ENCODE measurements at places on chromosomes 16 and 17.

DNA sequence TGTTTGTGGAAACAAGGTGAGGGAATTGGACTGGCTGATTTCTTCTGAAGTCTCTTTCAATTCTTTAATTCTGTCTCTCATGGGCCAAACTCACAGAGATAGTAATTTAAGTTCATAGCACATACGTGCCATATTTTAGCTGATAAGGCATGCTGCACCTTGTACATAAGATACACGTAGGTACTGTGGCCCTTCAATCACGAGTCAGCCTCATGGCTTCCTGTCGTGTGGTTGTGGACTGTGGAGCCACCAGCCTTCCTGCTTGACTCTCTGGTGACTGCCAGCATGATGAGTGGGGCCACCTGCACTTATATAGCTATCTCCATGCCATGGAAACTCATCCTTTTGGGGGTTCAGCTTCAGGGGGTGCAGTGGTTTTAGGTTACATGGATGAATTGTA, 25.1 kb downstream of the KSR1 start:
- DNase-seq, result no peak

DNA sequence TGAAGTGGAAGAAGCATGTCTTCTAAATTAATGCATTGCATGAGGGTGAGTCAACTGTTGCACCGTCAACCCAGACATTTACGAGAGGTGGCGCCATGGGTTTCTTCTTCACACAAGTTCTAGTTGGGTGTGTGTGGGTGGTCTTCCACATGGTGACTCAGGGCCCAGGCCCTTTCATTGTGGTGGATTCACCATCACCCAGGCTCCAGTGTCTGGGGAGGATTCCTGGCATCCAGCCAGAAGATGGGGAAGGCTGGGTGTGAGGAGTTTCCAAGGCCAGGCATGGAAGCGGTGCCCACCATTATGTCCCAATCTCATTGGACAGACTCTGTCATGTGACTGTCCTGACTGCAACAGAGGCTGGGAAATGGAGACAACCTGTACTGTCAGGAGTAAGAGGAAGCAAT, 21.4 kb upstream of the JPH3 start:
- DNase-seq, result no peak

GRCh38 chr17:49880291-49881053, 32.6 kb upstream of the TAC4 start:
- peak; percentile 18 for DNase-seq

DNA sequence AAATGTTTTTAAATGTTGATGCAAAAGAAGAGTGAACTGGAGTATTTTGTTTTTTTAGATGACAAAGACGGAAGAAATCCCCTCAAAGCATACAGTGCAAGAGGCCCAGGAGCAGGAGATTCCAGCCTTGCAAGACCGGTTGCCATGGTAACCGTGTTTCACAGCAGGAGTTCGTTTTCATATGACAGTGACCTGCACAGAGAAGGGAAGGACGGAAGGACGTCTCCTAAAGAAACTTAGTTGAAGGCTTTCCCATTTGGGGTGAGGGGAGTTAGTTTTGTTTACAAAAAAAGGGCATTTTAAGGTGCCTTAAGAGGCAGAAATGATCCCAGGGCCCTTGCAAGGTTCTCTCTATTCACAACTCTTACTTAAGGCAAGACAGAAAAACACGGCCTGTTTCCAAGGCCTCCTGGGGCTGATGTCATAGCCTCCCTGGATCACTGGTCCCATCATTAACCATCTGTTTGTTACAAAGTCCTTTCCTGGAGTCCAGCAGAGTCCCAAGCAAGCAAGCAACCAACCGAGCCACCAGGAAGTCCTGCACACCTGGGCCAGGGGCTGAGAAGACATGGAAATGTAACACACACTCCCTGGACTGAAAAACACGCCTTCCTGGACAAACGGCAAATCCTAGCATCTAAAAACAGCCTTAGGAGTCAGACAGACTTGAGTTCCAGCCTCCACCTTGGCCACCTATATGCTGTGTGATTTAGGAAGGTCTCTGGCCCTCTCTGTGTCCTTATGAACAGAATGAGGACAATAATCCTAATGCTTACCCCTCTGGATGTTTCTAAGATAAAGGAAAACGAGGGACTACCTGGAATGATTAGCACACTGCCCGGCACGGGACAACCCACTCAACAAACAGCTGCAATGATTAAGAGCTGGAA, 30.3 kb upstream of the RPH3AL start:
- no peak for DNase-seq

DNA sequence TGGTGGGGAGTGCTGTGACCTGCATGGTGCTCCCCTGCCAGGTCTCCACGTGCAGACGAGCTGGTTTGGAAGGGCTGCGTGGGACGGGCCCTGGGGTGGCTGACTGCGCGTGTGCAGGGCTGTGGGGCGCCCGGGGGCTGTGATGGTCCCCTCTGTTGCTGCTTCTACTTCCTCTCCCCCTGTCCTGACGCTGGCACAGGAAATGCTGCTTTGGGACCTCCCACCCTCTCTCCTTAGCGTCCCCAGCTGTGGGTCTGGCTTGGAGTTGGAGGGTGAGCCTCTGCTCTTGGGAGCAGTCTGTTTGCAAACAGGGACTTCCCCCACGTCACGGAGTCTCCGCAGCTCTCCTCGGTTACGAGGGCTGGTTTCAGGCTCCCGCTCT, 35.2 kb downstream of the TSC2 start:
- DNase-seq, result no peak

GRCh38 chr16:8675183-8676159, 1.1 kb downstream of the ABAT start:
- DNase-seq, result no peak

DNA sequence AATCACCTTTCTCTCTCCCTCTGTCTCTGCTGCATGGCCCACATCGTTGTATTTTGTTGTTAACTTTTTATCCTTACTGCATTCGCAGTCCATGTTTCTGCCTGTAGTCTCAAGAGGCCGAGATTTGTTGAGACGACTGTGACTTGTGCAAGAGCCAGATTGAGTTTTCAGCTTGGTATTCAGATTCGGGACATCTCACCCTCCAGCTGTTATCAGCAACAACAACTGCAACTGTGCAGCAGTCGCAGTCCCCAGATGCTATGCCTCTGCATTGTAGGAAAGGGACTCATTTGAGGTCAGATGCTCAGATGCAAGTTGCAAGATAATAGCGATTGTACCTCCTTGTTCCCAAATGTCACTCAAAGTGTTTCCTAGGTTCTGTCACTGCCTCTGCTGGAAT, 209.0 kb downstream of the SNX29 start:
- no peak for DNase-seq

Data from hematopoietic multipotent progenitor cell treated with erythropoietin and hydrocortisone succinate and interleukin-3 and kit ligand, for 17 days (in vitro differentiated cells).